Activated CD4-positive, CD25-positive, alpha-beta regulatory T cell (primary cell): ENCODE measurements at places on chromosomes 1 and 21.
A peak's percentile ranks its signal among the peaks of the same experiment; 100 is the strongest.

DNA sequence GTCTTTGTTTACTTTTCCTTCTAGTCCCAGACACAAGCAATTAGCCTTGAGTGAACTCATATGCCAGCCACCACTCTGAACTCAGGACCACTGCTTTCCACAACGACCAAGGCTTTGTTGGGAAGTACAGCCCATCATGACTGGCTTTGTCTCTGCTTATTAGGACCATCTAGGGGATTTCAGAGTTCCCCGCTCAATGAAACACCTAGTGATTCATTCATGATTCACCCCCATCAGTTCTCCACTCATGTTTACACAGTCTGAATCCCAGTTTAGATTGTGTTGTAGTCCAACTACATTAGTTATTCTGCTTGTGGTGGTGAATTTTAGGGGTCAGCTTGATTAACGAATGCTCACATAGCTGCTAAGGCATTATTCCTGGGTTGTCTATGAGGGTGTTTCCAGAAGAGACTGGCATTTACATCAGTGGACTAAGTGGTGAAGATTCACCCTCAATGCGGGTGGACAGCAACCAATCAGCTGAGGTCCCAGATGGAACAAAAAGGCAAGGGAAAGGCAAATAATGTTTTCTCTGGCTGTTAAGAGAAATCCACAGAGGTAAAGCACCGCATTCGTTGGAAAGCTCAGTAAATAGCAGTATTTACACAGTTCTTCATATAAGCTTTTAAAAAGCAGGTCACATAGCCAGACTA is 122.7 kb downstream of the RGS21 start:
- no peak for DNase-seq

- no peak for DNase-seq
Measured at GRCh38 chr1:113665071-113665470, 94.2 kb downstream of the PHTF1 start.

GRCh38 chr1:108036796-108037562 is 72.0 kb upstream of the VAV3 start:
- DNase-seq, result no peak

- no peak for DNase-seq
Measured at GRCh38 chr1:25978403-25978802, 19.5 kb downstream of the PAFAH2 start.

DNA sequence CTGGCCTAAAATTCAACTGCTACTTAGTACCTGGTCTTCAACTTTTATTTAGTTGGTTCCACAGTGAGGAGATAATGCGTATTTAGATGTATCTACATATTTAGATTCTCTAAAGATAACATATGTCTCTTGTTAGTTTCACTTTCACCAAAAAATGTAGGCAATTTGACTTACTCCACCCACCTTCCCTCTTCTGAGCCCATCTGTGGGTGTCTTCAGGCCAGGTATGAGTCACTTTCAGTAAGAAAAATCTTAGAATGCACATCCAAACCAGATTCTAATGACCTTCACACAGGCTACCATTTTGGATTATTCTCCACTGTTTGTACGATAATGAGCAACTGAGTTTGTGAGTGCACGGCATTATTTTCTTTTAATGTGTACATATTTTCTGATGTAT is 501.7 kb downstream of the NEGR1 start:
- DNase-seq, result no peak

- DNase-seq, result no peak
Measured at GRCh38 chr1:234899041-234899729, 229.5 kb downstream of the TOMM20 start.

DNA sequence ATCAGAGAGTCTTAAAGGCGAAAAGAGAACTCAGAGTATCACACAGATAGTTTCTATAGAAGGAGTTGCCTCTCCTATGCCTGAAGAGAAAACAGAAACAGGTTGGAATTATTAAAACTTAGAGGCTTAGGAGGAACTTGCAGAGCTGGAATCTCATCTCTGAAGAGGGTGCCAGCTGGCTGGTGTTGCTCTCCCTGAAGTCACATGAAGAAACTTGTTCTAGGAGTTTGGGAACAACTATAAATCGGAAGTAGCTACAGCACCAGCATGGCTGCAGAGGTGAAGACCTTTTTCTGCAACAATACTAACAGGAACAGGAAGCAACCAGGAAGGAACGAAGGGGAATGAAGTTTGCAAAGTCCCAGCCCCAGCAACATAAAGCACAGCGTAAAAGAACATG is 35.8 kb downstream of the FMO3 start:
- DNase-seq, result no peak

DNA sequence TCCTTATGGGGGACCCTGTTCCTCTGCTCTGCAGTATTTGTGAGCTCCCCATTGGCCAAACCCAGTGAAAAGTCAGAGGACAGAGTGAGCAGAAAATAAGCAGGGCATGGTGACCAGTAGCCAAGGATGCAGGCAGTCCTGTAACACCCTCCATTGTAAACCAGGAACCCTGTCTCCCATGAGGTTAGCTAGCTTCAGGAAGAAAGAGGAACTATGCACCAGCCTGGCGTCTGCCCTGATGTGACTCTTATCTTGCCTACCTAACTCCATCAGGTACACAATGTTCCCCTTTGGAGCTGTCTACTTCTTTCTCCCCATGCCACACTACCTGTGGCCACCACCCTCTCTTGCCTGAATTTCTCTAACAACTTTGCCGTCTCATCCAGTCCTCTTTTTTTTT is 119.2 kb downstream of the LRIG2 start:
- DNase-seq, result no peak

- no peak for DNase-seq
Measured at GRCh38 chr1:57474137-57474750, 50.4 kb upstream of the DAB1 start.

GRCh38 chr1:52592637-52593323 is 9.4 kb upstream of the GPX7 start:
- DNase-seq, result no peak

DNA sequence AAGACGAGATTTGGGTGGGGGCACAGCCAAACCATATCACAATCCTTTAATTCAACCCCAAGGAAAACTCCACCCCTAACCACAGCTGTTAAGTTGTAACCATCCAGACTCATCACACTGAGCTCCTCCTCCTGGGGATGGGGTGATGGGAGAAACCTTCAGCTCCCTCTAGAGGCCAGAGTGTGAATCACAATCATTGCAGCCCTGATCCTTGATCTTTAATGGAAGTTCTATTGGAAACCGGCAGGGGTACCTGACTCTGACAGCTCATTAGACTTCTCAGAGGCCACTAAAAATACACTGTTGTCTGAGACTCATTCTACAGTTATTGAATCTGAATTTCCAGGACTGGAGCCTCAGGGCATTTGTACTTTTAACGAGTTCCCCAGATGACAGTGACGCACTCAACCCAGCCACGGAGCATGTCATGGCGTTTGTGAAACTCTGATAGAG is 127.2 kb downstream of the IGSF21 start:
- no peak for DNase-seq

GRCh38 chr1:108708691-108709660 is 3.7 kb upstream of the FNDC7 start:
- peak; percentile 16 for DNase-seq

DNA sequence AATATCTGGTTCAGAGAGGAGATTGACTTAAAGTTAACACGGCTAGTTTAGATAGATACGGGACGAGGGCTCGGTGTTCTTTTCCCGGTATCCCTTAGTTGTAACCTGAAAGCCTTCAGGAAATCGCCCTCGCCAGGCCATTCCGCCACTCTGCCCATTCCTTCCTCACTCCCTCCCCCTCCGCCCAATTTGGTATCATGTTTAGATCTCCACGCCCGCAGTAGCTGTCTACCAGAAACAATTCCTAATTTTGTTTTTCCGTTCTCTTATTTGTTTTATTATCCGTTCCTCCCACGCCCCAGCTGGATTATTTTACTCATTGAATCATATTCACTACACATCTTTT is 685 bp upstream of the VAMP4 start:
- DNase-seq, result peak; percentile 12

- no peak for DNase-seq
Measured at GRCh38 chr1:180888870-180889269, 23.8 kb upstream of the KIAA1614 start.

- no peak for DNase-seq
Measured at GRCh38 chr1:72557446-72558049, 275.2 kb upstream of the NEGR1 start.

GRCh38 chr1:161119092-161119903 is 1.4 kb downstream of the NIT1 start:
- peak; percentile 12 for DNase-seq

- no peak for DNase-seq
Measured at GRCh38 chr1:34928699-34929496, 552 bp downstream of the DLGAP3 start.

DNA sequence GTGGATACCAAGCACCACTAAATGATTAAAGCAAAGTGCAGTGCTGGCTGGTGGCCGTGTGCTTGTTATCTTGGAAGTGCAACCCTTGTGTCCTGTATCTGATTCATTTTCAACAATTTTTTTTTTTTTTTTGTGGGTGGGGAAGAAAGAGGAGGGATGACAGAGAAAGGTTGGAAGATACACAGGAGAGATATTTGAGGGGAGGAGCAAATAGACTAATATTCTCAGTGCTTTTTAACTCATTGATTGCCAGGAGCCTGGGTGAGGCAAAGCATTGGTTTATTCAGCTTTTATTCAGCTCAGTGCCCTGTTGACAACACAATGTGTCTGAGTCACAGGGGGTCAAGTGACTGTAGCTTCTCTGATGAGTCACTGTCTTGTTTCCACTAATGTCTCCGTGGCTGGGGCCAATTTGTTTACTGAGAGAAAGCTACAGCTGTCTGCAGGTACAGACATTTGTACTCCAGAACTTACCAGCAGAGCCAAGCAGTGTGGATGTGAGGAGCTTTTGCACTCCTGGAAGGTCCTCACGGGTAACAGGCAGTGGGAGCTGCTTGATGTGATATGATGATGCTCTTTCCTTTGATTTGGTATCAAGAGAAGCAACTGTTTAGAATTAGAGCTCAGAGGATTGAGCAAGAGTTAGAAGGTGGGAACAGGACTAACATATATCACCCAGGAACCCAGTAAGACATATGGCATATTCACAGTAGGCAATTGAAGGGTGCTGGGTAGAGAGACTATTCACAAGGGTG is 23.6 kb upstream of the DNM3 start:
- DNase-seq, result no peak

DNA sequence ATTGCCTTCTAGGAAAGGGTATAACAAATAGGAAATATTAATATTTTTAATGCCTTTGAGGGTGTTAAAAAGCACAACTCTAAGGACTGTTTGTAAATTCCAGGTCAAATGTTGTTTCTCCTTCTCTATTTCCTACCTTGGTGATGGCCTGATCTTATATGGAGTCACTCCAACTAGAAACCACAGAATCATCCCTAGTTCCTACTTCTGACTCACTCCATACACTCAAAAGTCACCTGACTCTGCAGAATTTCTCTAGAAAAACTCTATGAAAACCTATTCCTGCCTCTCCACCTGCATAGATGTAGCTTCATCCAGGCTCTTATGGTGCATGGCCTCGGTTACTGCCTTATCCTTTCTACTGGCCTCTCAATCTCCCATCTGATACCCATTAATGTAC is 14.5 kb downstream of the RGS4 start:
- no peak for DNase-seq

- no peak for DNase-seq
Measured at GRCh38 chr1:47409311-47410067, 6.6 kb upstream of the FOXE3 start.

- DNase-seq, result no peak
Measured at GRCh38 chr1:61420909-61421835, 303.8 kb downstream of the TM2D1 start.

DNA sequence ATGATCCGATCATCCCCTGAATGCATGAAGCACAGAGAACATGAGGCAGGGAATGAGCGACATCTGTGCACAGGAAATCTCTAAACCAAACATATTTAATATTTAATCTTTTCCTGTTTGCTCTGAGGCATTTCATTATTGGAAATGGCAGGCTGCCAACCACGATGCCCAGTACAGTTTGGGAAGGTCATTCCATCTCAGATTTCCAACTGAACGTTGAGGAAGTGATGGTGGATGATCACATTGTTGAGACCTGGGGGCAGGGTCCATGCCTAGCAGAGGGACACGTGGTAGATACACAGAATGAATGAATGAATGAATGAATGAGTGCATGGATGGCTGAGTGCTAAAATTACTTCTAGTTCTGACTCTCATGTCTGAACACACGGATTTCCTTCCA is 15.9 kb upstream of the FASLG start:
- no peak for DNase-seq

DNA sequence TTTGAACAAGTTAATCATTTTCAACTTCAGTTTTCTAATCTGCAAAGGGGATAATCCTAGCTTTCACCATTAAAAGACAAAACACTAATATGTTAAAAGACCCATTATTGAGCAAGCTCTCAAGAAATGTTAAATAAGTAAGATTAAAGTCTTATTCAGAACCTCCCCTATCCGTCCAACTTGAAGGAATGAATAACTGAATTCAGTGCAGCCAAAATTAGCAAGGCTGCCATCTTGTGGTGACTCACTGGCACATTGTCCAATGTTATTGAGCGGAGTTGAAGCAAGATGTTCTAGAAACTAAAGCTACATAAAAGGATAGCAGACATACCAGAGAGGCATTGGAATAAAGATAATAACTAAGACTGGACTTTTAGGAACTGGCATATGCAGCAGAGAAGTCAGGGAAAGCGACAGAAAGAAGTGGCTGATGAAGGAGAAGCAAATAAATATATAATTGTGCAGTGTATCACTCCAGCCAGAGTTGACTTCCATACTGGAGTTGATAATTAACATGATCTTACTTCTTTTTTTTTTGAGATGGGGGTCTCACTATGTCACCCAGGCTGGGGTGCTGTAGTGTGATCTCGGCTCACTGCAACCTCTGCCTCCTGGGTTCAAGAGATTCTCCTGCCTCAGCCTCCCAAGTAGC is 8.2 kb upstream of the CAP1 start:
- DNase-seq, result no peak

DNA sequence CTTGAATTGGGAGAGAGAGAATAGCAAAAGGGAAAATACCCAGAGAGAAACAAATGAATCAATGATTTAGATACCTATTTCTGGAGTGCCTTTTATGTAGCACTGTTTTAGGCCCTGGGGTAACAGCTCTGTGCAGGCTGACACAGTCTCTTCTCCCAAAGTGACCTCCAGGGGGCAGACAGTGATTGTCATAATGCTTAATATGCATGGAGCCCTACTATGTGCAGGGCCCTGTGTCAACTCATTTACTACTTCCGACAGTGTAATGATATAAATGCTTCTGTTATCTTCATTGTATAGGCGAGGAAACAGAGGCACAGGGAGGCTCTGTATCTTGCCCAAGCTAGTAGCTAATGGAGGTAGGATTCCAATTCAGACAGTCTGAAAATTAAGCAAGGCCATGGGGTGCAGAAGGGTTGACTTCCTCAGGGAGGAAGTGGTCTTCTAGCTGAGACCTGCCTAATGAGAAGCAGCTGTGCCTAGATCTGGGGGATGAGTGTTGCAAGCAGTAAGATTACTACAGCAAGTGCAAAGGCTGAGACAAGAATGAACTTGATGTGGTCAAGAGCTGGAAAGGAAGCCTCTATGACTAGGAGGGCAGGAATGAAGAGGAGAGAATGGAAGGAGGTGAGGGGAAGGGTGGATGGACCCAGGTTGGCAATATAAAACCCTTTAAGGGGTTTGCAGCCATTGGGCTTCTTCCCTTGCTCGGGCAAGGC is 16.2 kb upstream of the SERINC2 start:
- DNase-seq, result no peak
